ENCODE measurements at places on chromosomes 3 and 15.

DNA sequence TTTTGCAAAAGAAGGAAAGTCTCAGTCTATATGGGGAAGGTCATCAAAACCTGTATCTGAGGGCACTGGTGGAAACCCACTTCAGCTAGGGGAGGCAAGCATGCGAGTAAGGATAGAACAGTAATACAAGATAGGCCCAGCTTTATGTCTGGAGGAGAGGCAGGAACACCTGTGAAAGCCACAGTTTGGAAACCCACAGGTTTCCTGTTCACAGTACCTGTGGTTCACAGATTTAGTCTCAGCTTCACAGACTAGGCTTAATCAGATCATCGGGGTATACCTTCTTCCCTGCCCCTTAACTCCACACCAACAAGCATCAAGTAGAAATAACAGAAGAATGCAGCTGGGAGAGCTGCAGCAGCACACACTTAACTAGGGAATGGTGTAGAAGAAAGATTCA is 36.2 kb downstream of the C2CD4B start:
- no peak for DNase-seq

- DNase-seq = no peak
These were observed 42.5 kb upstream of the CMTM7 start for GRCh38 chr3:32349184-32349583.

- no peak for DNase-seq
These were observed 14.2 kb downstream of the IQGAP1 start for GRCh38 chr15:90402223-90402622.

DNA sequence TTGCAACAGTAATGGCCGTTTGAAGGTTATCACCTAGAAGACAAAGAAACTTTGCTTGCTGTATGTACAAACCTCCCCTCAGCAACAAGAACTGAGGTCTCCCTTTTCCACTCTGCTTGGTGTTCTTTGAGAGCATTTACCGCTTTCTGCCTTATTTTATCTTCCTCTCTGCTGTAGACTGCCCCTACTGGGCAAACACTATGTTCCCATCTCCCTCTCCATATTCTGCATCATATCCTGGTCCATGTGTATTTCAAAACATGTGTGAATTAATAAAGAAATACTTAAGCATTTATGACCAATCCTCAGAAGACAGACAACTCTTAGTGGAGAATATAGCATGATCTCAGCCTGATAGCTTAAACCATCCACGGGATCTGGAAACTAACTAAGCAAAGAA is 64.4 kb downstream of the ATP13A5 start:
- DNase-seq = no peak

GRCh38 chr3:89072642-89073041 is 34.8 kb upstream of the EPHA3 start:
- no peak for DNase-seq

DNA sequence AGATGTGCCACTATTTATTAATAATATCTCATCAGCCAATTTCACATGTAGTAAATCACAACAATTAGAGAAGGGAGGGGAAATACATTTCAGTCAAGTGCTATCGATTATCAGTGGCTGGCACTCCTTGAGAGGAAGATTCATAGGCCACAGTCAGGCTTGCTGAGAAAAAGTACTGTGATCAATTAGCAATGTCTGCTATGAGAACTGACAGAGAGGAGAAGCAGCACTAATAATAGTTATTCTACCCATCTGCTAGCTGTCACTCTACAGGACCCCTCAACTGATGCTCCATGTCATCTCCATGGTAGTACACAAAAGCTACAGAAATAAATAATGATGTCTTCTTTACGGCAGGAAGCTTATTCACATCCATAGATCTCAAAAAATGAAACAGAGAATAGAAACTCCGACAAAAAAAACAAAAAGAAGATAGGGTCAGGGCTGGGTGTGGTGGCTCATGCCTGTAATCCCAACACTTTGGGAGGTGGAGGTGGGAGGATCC is 351.3 kb downstream of the FOXP1 start:
- no peak for DNase-seq

DNA sequence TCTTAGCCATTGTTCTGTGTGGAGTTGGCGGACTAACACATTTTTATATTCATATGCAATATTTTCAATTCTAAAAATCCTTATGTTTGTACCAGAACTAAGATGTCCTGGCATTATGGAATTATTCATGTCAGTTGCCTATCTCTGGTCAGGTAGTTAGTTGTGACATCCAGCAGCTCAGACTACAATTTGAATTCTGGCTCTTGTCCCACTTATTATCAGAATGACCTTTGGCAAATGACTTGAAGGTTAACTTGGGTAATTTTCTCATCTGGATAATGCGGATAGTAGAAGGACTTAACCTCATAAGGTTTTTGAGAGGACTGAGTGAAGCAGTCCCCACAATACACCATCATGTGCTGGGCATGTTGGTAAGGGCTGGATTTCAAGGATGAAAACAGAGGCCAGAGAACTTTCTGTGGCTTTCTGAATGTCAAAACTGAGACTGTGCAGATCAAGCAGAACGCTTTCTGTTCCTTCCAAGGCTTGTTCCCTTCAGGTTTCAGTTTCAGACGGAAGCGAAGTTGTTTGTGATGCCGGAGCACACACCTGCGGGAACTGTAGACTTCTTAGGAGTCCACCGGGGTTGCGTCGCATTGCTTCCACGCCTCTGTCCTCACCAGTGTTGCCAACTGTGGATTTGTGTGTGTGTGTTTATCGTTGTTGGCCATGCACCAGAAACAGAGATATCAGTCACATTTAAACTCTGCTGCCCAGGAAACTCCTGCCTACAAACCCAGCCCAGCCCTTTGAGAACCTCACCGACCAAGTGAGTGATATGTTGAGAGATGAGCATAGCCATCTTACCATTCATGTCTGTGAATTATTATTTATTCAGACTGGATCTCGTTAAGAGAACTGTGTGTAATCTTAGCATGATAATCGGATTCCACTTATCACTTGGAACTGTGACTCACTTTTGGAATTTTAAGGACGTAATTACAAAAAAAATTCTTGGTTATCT is 76.0 kb downstream of the PTPRG start:
- no peak for DNase-seq

DNA sequence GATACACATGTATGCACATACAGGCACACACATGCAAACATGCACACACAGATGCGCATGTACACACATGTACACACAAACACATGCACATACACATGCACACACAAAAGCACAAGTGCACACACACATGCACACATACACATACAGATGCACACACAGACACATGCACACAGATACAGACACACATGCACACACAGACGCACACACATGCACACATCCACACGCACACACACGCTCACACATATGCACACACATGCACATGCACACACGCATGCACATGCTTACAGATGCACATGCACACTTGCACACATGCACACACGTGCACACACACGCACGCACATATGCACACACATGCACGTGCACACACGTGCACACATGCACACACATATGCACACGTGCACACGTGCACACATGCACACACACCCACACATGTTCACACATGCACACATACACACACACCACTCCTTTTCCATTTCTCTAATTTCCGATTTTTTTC is 283.8 kb upstream of the FRG2C start:
- DNase-seq = no peak

GRCh38 chr3:178971614-178972013 is 100.0 kb downstream of the ZMAT3 start:
- no peak for DNase-seq

- DNase-seq = no peak
These were observed 39.0 kb downstream of the FAM3D start for GRCh38 chr3:58627570-58627885.

- DNase-seq = no peak
These were observed 44.1 kb downstream of the KLHL25 start for GRCh38 chr15:85750319-85751290.

DNA sequence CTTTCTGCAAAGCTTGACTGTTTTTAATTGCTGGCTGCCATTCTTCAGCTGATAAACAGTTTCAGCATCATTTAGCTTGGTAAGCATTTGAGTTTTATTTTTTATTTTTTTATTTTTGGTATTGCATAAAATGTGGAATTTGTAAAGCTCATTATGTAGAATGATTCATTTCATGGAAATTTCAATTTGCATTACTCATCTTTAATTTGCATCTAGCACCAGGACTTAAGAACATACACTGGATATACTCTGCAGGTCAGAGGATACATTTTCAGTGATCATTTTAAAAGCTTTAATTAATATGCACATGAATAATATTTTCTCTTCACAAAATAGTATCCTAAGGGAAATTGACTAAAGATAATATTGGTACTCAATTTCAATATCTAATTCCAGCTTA is 732.4 kb upstream of the BCHE start:
- no peak for DNase-seq

GRCh38 chr15:83320404-83320803 is 35.9 kb upstream of the BNC1 start:
- no peak for DNase-seq

DNA sequence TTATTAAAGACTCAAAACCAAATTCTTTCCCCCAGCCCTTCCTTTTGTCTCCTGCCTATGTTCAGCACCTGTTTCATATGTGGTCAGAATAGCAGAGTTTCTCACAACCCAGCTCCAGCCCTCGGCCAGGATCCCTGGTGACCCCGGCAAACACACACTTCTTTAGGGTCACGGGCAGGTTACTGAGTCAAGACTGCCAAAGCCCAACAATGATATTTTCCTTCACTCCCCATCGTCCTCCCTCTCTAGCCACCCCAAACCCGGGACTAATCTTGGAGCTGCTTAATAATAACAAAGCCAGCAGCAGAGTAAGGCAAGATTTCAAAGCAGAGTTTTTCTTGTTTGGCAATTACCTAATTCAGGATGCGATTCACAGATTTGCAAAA is 25.5 kb downstream of the RARB start:
- no peak for DNase-seq

GRCh38 chr15:46918462-46919140 is 798.7 kb upstream of the SEMA6D start:
- DNase-seq = no peak

DNA sequence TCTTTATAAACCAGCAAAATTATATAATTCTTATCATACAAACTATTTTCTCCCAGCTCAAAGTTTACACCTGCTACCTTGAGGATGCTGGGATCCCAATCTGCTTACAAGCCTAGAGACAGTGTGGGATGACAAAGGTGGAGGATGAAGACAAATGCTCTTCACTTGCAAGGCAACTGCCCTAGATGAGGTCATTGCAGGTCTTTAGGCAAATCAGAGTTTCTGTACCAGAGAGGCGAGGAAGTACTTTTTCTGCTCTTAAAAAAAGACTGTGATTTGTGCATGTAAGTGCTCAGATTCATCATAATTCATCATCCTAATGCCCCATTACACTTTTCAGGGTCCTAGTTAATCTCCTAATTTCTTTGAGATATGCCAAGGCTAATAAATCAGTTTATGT is 376.1 kb downstream of the ZPLD1 start:
- DNase-seq = no peak

DNA sequence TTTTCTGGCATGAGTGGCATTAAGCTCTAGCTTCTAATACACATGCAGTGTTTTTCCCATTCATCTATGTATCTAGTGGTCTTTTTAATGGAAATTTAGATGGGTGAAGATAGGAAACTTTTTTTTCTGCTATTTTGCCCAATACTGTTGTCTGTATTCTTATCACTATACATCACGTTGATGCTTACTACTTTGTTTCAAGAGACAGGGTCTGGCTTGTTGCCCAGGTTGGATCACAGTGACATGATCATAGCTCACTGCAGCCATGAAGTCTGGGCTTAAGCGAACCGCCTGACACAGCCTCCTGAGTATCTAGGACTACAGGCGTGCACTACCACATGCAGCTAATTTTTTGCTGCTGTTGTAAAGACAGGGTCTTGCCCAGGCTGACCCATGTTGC is 84.6 kb downstream of the PEAK1 start:
- no peak for DNase-seq

DNA sequence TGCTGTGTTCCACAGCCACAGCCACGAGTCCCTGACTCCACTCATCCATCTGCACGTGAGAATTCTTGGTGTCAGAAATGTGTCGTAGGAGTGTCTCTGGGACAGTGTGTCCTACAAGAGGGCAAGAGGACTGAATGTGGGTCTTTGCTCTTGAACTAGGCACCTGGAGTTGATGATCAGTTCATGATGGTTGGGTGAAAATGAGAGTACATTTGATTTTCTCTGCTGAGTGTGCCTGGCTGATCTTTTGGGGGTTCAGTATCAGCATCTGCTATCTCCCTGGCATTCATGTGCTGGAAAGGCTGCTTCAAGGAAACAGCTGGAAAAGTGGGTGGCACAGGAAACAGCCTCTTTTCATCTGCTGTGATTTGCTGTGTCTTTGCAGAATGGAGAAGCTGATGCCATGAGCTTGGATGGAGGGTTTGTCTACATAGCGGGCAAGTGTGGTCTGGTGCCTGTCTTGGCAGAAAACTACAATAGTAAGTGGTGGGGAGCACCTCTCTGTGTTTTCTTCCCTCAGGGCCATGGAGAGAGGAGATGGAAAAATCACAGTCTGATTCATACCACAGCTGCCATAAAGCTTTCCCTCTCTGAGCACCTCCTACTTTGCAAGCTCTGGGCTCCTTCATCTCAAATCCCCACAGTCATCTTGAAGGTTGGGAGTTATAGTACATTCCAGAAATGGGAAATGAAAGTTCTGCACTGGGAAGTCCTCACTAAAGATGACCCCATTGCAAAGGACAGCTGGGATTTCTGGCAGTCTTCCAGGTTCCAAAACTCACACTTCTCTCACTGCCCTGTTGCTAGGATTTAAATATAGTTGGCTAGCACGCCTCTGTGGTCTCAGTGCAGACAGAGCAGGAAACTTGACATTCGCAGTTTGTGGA is 17.8 kb downstream of the TF start:
- no peak for DNase-seq

GRCh38 chr3:129892486-129892856 is 1.0 kb downstream of the TMCC1 start:
- DNase-seq = no peak

GRCh38 chr3:14810070-14810791 is 8.5 kb upstream of the FGD5 start:
- DNase-seq = no peak

Measured in AG04449 (cell line).